ENCODE measurements at places on chromosomes 1 and 21. TPM values are rescaled to one million over a fixed set of nuclear protein-coding genes. Genes with fewer than 3 reads are reported as not detected.

- DNase-seq, result no peak
These were observed 13.7 kb downstream of the ADARB1 start for GRCh38 chr21:45088116-45088515.

- peak; percentile 22 for DNase-seq
These were observed 24.3 kb downstream of the UBE2Q1 start for GRCh38 chr1:154533952-154534844.

- DNase-seq, result peak; percentile 95
These were observed 501.0 kb downstream of the SETD4 start for GRCh38 chr21:35559128-35559828.

The PLA2G2A gene
- total RNA-seq, result not detected

The KRTAP10-3 gene
- total RNA-seq, result not detected

GRCh38 chr1:230385158-230385450 is 41.0 kb downstream of the PGBD5 start:
- no peak for DNase-seq

DNA sequence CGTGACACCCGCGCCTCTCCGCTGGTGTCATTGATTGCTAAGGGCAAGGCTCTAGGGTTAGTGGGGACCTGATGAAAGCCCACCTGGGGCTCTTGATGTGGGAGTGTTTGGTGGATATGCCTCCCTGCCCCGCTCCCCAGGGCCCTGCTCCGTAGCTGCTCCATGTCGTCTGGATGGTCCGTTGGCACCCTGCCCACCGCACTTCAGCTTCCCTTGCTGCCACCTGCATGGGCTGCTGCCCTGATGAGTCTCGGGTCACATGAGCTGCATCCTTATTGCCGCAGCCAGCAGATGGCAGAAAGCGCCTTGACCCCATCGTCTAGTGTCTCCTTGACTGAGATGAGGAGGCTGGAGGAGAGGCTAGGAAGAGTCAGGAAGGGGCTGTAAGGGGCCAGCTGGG is 439.4 kb downstream of the CAMTA1 start:
- no peak for DNase-seq

DNA sequence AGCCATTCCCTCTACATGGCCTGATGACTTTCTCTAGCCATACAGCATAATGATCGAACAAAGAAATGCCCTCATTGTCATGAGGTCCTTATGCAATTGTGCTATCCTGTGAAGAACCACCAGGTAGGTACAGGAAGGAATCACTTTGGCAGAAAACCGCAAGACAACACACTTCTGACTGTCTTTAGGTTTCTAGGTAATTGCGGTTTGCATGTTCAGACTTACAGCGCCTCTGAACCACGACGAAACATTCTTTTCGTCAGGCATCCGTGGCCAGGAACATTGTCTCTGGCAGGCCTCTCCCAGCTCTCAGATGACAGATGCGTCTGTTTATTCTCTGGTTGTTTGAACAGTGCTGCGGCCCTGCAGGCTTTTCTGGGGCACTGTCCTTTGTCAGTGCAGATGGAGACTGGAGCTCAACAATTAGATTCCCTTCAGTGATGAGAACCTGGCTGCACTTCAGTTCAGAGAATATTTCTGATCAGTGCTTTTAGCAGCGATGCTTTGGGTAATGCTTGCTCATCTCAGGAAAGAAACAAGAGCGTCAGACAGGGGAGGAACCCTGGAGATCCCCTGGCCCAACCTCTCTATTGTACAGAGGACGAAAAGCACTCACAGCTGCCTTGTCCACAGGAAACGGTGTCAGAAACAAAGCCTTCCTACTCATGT is 63.4 kb downstream of the B3GALT5 start:
- no peak for DNase-seq

DNA sequence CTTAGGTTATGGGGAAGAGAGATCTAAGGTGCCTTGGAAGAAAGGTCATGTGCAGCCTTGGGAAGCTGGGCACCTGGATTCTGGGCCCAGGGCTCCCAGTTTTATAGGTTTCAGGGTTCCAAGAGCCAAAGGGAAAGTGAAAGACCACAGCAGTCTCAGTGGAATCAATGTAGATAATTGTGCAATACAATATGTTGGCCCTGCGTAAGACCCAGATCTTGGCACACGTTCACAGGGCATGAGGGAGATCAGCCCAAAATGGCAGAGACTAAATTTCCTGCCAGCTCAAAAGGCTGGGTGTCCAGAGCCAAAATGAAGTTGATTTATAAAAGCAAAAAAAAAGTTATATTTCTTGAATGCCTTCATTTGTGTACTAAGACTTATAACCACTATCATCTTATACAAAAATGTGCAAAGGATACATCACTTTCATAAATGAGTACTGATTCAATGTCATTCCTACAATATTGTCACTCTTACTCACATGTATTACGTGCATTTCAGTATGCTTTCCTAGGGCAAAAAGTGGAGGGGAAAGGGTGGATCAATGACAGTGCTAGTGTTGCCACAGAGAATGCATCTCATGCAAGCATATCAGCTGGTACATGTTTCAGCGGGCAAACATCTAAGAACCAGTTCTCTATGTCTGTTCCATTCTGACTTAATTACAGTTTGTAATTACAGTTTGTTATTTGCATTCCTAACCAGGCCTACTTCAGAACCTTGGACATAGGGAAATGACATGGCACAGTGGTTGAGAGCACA is 22.5 kb upstream of the NPL start:
- DNase-seq, result no peak

DNA sequence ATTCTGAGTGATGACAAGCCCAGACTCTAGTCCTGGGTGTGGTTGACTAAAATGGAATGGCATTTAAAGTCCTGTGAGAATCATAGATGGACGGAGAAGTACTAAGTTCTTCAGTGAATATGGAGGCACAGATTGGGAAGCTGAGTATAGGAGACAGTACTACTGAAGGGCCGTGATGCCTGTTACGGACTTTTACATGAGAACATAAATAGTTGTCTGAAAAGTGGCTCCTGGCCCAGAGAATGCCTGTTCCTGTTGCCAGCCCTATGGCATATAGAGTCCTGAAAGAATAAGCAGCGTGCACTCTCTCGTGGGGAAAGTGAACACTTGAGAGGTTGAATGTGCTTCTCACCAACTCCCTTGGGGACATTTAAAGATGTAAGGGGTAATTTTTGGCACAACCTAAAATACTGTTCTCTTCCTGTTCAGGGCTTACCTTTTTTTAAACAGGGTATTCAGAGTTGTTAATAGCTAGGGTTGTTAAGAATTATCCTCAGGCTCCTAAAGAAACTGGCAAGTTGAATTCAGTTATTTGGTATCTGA is 20.4 kb downstream of the CCT8 start:
- DNase-seq, result no peak

- DNase-seq, result no peak
These were observed 270.9 kb downstream of the TNR start for GRCh38 chr1:175472464-175472863.

- DNase-seq, result peak; percentile 52
These were observed 95.3 kb downstream of the FOXD2 start for GRCh38 chr1:47532921-47533792.

GRCh38 chr1:19734472-19734999 is 65.2 kb downstream of the TMCO4 start:
- peak; percentile 27 for DNase-seq

DNA sequence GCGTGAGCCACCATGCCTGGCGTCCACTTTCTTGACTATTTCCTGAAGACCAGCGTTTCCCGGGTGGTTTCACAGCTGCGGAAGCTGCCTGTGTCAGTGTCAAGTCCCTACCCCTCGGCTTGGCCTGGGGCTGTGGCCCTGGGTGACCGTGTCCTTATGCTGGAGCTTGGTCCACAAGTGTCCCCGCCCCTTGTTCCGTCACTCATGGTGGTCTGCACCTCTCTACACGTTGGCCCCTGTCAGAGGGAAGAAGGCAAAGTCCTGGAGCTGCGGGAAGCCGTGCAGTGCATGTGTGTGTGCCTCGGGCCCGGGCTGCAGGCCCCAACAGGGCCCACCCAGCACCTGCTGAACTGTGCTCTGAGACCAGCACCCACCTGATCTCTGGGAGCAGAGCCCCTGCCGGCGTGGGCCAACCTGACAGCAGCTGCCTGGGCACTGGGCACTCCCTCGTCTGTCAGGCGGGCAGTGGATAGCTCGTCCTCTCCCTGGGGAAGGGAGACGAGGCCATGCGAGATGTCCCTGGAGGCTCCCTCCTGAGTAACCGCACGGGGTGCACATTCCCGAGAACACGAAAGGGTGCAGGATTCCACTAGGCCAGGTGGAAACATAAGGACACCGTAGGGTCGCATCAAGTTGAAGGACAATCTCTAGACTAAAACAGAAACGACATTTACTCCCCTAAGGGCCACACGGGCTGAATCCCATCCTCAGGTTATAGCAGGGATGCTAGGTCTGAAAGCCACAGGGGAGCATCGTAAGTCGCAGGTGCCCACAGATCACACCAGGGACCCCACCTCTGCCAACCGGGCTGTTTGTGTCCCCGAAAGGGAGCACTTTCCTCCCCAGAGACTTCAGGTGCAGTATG is 2.4 kb upstream of the C1orf159 start:
- DNase-seq, result no peak

- no peak for DNase-seq
These were observed 128.4 kb downstream of the PTPN14 start for GRCh38 chr1:214423045-214423444.

GRCh38 chr1:172733815-172734214 is 74.9 kb downstream of the FASLG start:
- DNase-seq, result no peak

GRCh38 chr1:3471356-3472087 is 17.1 kb downstream of the ARHGEF16 start:
- peak; percentile 53 for DNase-seq

- DNase-seq, result no peak
These were observed 47.1 kb downstream of the MDM4 start for GRCh38 chr1:204563307-204563706.

- peak; percentile 45 for DNase-seq
These were observed 17.3 kb downstream of the LTN1 start for GRCh38 chr21:28975397-28975796.

- peak; percentile 17 for DNase-seq
These were observed 35.9 kb downstream of the ZNF496 start for GRCh38 chr1:247295746-247296145.

- DNase-seq, result no peak
These were observed 22.0 kb downstream of the PRKCZ start for GRCh38 chr1:2072109-2072806.

DNA sequence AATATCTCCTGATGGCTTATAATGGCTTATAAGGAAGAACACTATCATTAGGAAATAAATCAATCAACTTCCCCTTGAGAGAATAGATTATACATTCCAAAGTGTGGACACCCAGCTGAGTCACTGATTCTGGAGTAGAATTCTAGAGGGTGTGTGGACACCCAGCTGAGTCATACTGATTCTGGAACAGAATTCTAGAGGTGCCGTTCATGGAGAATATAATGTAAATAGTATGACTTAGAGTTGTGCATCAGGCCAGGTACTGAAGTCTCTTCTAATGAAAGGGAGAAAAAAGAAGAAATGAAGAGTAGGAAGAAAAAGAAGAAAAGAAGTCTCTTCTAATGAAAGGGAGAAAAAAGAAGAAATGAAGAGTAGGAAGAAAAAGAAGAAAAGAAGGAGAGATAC is 2.4 kb upstream of the USP33 start:
- peak; percentile 81 for DNase-seq

The DNAH14 gene
- total RNA-seq, result 2.7 TPM

DNA sequence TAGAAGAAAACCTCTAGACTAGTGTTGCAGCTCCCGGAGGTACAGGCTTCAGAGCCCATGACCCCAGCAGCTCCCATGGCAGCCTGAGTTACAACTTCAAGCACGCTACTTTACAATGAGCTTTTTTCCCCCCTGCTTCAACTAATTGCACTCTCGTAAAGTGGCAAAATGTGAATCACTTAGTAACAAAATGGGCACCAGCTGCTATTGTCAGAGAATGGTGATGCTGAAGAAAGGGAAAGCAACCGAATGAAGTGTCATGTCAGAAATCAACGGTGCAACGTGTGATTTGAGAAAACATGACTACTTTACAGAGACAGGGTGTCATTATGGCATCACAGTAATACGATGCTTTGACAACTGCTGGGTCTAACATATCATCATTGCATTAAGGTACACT is 40.5 kb downstream of the ESRRG start:
- no peak for DNase-seq

- no peak for DNase-seq
These were observed 34.9 kb upstream of the PTGFRN start for GRCh38 chr1:116874733-116875249.

GRCh38 chr1:22273686-22274681 is 131.1 kb upstream of the WNT4 start:
- DNase-seq, result peak; percentile 4

DNA sequence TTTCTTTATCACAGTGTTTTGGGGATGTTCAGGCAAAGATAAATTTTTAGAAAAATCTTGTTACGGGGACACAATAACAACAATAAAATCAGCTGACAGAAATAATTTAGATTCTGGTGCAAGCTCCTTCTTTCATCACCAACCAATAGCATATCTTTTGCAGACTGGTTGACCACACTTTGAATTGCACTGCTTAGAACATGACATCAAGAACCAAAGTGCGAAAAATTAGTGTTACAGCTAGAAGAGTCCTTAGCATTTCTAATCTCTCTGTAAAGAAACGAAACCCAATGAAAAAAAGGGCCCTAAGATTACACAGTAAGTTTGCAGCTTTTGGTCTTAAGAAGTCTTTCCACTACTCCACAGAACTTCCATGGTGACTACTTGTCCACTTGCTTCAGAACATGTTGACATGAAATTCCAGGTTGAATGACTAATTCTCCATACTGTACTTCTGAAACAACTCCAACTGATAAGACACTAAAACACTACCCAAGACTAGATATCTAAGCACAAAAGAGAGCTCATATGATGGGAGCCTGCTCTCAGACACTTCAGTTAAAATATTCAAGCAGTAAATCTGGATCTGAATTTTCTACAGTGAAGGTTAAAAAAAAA is 31.3 kb downstream of the XKR8 start:
- peak; percentile 66 for DNase-seq

- DNase-seq, result no peak
These were observed 127.2 kb upstream of the FGGY start for GRCh38 chr1:59169703-59170102.

The C1orf226 gene
- under 0.01 TPM for total RNA-seq

DNA sequence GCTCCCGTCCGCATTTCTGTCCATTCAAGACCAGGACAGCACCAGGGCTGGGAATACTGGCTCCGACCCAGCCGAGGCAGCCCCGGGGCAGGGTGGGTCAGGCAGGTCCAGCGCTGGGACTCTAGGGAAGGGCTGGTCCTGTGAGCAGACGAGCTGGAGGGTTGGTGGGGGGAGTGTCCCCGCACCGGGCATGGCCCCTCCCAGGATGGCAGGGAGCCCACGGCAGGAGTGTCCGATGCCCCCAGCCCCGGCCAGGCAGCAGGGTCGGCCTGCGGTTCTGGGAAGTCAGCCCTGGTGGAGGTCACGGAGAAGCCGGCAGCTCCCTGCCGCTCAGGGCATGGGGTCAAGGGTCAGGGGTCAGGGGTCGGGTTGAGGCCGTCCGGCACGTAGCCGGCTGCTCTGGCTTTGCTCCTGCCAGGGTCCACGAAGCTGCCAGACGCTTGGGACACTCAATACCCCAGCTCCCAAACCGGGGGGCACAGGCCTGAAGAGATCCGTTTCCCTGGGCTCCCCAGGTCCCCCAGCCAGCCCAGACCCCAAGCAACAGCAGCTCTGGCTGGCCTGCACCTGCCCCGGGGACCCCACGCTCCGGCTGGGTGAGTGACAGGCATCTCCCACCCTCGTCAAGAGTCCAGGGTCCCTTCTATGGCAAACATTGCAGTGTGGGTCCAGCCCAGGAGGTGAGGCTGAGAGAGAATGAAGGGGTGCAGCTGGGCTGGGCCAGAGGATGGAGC is 6.7 kb downstream of the C1QTNF12 start:
- no peak for DNase-seq

GRCh38 chr21:28908351-28908750 is 84.3 kb downstream of the LTN1 start:
- no peak for DNase-seq

The DCLRE1B gene
- 6.1 TPM for total RNA-seq

The PDZK1IP1 gene
- not detected for total RNA-seq

The KCNN3 gene
- not detected for total RNA-seq

The IQGAP3 gene
- 13.6 TPM for total RNA-seq

All from IMR-90 (cell line).